ENCODE measurements at places on chromosomes 7 and 10. TPM values are rescaled to one million over a fixed set of nuclear protein-coding genes. Genes with fewer than 3 reads are reported as not detected.

- peaks cover 3% of the 10 kb centered on the region for H3K4me1 ChIP-seq
- H3K27ac ChIP-seq: no peak overlapping the region
- no peak overlapping the region for H3K4me3 ChIP-seq
- no peak for DNase-seq
Measured at GRCh38 chr7:79386688-79387422, 66.6 kb downstream of the MAGI2 start.

DNA sequence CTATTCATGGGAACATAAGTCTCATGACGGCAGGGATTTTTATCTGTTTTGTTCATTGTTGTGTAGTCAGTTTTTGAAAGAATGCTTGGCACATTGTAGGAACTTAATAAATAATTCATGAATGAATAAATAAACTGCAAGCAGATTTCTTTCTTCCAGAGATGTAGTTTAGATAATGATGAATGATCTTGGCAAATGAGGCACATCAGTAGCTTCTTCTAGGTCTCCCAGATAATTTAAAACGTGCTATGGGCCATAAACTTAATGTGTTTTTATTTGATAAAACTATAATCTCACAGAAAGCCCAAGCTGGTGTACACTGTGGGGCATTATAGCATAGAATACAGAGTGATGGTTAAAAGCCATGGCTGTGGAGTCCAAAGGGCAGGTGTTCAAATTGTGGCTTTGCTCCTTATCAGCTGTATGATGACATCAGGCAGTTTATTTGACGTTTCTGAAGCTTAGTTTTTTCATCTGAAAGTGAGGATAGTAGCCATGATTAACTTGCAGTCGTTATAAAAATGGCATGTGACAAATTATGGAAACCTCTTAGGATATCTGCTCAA lies 3.5 kb downstream of the MGAM start:
- no peaks in the 10 kb centered on the region for H3K36me3 ChIP-seq
- no peak overlapping the region for H3K4me3 ChIP-seq
- no peaks in the 10 kb centered on the region for H3K4me1 ChIP-seq
- DNase-seq: no peak

GRCh38 chr7:27148031-27148755 lies 619 bp upstream of the HOXA6 start:
- peaks cover 32% of the 10 kb centered on the region for H3K4me1 ChIP-seq
- H3K4me3 ChIP-seq: peak overlapping the region; percentile 69
- H3K27ac ChIP-seq: peak overlapping the region; percentile 88
- H3K36me3 ChIP-seq: peaks cover 17% of the 10 kb centered on the region
- no peaks in the 10 kb centered on the region for H3K27me3 ChIP-seq
- DNase-seq: peak; percentile 73

DNA sequence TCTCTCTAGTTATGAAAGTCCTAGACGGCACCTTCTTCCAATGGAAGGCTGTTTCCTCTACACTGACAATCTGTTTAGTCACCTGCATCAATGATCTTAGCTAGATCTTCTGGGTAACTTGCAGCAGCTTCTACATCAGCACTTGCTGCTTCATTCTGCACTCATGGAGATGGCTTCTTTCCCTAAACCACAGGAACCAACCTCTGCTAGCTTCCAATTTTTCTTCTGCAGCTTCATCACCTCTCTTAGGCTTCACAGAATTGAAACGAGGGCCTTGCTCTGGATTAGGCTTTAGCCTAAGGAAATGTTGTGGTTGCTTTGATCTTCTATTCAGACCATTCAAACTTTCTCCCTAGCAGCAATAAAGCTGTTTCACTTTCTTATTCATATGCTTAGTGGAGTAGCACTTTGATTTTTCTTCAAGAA lies 24.6 kb downstream of the NAMPT start:
- DNase-seq: no peak
- peaks cover 91% of the 10 kb centered on the region for H3K36me3 ChIP-seq
- no peaks in the 10 kb centered on the region for H3K4me1 ChIP-seq
- no peak overlapping the region for H3K27ac ChIP-seq
- H3K27me3 ChIP-seq: no peaks in the 10 kb centered on the region

DNA sequence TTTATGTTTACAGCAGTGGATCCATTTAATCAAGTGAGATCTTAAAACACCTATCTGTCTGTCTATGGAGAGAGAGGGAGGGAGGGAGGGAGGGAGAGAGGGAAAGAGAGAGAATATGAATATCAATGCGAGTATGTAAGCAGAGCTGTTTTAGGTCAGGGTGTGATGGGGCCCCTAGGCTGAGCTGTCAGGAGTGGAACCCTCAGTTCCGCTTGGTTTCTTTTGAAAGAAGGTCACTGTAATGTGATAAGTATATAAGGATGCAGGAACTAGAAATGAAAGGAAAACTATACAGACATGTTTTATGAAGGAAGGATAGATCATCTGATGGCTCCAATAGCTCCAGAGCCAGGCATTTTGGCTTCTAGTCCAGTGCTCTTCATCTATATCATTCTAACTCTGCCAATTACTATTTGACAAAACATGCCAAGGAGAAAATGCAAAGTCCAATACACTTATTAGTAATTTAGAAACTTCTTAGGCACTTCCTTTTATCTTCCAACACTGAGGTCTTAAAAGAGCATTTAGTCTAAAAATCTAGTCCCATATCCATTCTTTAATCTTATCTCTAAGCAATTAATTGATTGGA lies 70.3 kb downstream of the NRCAM start:
- no peaks in the 10 kb centered on the region for H3K4me1 ChIP-seq
- DNase-seq: no peak
- H3K36me3 ChIP-seq: no peaks in the 10 kb centered on the region
- H3K4me3 ChIP-seq: no peak overlapping the region

DNA sequence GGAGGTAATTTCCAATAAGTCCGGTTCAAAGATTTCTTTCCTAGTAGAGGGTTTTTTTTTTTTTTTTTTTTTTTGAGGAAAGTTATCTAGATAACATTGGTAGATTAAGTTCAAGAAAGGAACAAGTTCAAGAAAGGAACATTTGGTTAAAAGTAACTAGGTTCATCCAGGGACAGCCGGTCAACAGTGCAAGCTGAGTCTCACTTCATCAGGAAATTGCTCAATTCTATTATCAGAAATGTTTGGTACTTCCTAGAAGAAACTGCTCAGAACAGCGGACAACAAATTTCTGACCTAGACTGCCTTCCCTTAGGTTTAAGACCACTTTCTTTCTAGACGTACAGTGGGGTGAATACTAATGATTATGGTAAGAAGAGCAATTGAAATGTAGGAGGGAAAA lies 3.7 kb upstream of the IL2RA start:
- no peaks in the 10 kb centered on the region for H3K27me3 ChIP-seq
- H3K36me3 ChIP-seq: no peaks in the 10 kb centered on the region
- no peak for DNase-seq

DNA sequence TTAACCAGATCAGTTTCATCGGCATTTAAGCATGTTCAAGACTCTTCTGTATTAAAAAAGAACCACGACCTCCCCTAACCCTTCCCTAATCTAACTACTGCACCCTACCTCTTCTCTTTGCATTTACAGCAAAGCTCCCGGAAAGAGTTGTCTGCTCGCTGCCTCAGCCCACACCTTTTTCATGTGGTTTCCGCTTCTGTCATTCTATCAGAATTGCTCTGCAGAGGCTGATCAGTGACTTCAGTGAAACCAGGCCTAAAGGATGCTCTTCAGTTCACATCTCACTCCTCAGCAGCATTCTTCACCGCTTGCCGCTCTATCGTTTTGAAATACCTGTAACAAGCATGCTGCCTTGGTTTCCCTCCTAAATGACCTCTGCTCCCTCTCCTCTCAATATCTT lies 160.9 kb downstream of the SDK1 start:
- H3K27ac ChIP-seq: no peak overlapping the region
- H3K4me3 ChIP-seq: no peak overlapping the region
- no peaks in the 10 kb centered on the region for H3K36me3 ChIP-seq
- no peak for DNase-seq
- H3K4me1 ChIP-seq: no peaks in the 10 kb centered on the region

DNA sequence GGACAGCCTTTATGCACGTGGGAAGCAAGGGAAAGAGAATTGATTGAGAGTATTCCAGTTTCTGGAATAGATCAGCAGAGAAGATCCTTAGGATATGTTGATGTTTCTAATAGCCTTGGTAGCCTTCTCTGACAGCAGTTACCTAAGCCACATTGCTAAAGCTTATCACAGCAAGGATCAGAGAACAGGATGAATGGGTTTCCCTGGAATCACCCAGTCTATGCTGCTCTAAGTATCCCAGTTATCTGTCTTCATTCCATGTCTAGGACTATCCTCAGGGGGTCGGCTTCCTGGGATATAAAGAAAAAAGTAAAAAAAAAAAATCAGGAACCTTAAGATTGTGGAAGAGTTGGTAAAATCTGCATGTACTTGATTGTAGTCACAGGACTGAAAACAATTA lies 352.0 kb upstream of the AKR1E2 start:
- H3K4me3 ChIP-seq: no peak overlapping the region
- no peaks in the 10 kb centered on the region for H3K4me1 ChIP-seq
- H3K27ac ChIP-seq: no peak overlapping the region
- H3K27me3 ChIP-seq: no peaks in the 10 kb centered on the region
- no peak for DNase-seq

GRCh38 chr10:98676895-98677294 lies 230.2 kb upstream of the HPS1 start:
- H3K27me3 ChIP-seq: no peaks in the 10 kb centered on the region
- DNase-seq: no peak
- H3K27ac ChIP-seq: no peak overlapping the region
- no peaks in the 10 kb centered on the region for H3K4me1 ChIP-seq

- no peaks in the 10 kb centered on the region for H3K27me3 ChIP-seq
- no peak for DNase-seq
- no peaks in the 10 kb centered on the region for H3K36me3 ChIP-seq
- H3K4me3 ChIP-seq: no peak overlapping the region
- no peak overlapping the region for H3K27ac ChIP-seq
- no peaks in the 10 kb centered on the region for H3K4me1 ChIP-seq
Measured at GRCh38 chr10:123427165-123427786, 238.9 kb upstream of the GPR26 start.

GRCh38 chr10:126876456-126876855 lies 28.8 kb upstream of the DOCK1 start:
- no peaks in the 10 kb centered on the region for H3K4me1 ChIP-seq
- no peak overlapping the region for H3K27ac ChIP-seq
- no peaks in the 10 kb centered on the region for H3K27me3 ChIP-seq
- H3K4me3 ChIP-seq: no peak overlapping the region

- H3K27me3 ChIP-seq: no peaks in the 10 kb centered on the region
- no peak for DNase-seq
- no peak overlapping the region for H3K4me3 ChIP-seq
- H3K4me1 ChIP-seq: no peaks in the 10 kb centered on the region
- no peaks in the 10 kb centered on the region for H3K36me3 ChIP-seq
Measured at GRCh38 chr7:103598326-103598905, 152.4 kb upstream of the SLC26A5 start.

- DNase-seq: no peak
- H3K27ac ChIP-seq: no peak overlapping the region
- H3K4me3 ChIP-seq: no peak overlapping the region
- peaks cover 21% of the 10 kb centered on the region for H3K4me1 ChIP-seq
- no peaks in the 10 kb centered on the region for H3K27me3 ChIP-seq
Measured at GRCh38 chr7:137771273-137771672, 75.5 kb downstream of the DGKI start.

GRCh38 chr10:112369495-112370423 lies 4.2 kb upstream of the ACSL5 start:
- no peaks in the 10 kb centered on the region for H3K4me1 ChIP-seq
- H3K4me3 ChIP-seq: no peak overlapping the region
- H3K36me3 ChIP-seq: no peaks in the 10 kb centered on the region
- H3K27ac ChIP-seq: no peak overlapping the region
- DNase-seq: peak; percentile 58

DNA sequence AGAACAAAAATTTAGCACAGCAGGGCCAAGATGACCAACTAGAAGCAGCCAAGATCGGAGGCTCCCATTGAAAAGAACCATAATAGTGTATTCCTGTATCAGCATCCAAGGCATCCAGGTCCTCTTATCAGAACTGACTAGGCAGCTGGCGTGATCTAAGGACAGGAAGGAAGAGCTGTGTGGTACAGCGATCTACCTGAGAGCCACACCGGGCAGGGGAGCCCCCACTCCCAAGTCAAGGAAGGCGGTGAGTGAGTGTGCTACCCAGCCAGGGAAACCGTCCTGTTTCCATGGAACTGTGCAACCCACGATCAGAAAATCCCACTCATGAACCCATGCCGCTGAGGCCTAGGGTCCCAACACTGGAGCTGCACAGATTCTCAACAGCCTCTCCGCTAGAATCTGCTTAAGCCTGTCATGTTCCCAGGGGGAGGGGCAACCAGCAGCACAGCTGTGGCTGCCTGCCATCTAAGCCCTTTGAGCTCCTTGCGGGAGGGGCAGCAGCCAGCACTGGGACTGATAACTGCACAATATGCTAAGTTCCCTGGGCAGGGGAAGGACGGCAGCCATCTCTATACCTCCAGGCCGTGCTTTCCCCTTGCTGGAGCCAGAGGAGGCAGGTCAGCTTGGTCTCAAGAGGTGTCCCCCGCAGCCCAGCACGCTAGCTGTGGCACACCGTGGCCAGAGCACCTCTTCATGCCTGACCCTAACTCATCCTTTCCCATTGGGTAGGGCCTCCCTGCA lies 213.0 kb upstream of the SMIM30 start:
- no peak overlapping the region for H3K27ac ChIP-seq
- DNase-seq: no peak
- no peak overlapping the region for H3K4me3 ChIP-seq
- no peaks in the 10 kb centered on the region for H3K27me3 ChIP-seq
- H3K36me3 ChIP-seq: no peaks in the 10 kb centered on the region

DNA sequence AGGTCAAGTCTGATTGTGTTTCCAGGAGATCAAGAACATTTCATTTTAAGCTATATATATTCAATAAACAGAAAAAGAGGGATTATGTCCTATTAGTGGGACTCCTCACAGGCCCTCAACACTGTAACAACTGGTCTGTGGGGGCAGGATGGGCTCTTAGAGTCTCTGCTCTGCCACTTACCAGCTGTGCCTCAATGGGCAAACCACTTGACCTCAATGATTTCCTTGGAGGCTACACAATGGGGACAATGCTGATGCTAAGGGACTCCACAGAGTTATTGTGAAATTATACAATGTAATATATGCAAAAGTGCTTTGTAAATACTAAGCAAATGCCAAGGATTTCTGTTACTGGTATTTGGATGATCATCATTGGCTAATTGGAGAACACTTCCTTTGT lies 33.2 kb upstream of the MXI1 start:
- no peaks in the 10 kb centered on the region for H3K27me3 ChIP-seq
- no peak overlapping the region for H3K27ac ChIP-seq
- H3K4me1 ChIP-seq: peaks cover 3% of the 10 kb centered on the region
- H3K36me3 ChIP-seq: no peaks in the 10 kb centered on the region
- no peak overlapping the region for H3K4me3 ChIP-seq
- no peak for DNase-seq

DNA sequence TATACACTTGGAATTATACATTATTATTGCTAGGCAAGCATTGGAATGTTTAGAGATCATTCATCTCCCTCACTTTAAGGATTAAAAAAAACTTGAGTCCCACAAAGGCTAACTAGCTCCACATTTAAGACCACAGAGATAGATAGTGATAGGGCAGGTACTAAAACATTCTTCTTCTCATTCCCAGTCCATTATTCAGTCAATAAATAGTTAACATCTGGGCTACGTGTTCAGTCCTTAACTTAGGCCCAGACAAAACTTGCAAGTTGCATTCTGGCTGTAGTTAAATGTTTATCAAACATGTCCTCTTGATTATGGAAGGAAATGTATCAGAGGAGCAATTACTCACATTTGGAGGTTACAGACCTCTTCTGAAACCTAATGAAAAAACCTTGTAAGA lies 2.4 kb downstream of the GNG11 start:
- no peak overlapping the region for H3K27ac ChIP-seq
- no peaks in the 10 kb centered on the region for H3K36me3 ChIP-seq
- no peak for DNase-seq
- no peaks in the 10 kb centered on the region for H3K4me1 ChIP-seq
- no peaks in the 10 kb centered on the region for H3K27me3 ChIP-seq

STOX1 gene
- 0.11 TPM for total RNA-seq

C7orf33 gene
- total RNA-seq: not detected

DIP2C gene
- total RNA-seq: 14.7 TPM

MAGI2 gene
- total RNA-seq: 4.0 TPM

NANOS1 gene
- total RNA-seq: 5.3 TPM
